ENCODE measurements at places on chromosomes 6 and 20.
A peak's percentile ranks its signal among the peaks of the same experiment; 100 is the strongest.

- DNase-seq, result no peak
These were observed 57.6 kb downstream of the TRERF1 start for GRCh38 chr6:42394151-42394550.

DNA sequence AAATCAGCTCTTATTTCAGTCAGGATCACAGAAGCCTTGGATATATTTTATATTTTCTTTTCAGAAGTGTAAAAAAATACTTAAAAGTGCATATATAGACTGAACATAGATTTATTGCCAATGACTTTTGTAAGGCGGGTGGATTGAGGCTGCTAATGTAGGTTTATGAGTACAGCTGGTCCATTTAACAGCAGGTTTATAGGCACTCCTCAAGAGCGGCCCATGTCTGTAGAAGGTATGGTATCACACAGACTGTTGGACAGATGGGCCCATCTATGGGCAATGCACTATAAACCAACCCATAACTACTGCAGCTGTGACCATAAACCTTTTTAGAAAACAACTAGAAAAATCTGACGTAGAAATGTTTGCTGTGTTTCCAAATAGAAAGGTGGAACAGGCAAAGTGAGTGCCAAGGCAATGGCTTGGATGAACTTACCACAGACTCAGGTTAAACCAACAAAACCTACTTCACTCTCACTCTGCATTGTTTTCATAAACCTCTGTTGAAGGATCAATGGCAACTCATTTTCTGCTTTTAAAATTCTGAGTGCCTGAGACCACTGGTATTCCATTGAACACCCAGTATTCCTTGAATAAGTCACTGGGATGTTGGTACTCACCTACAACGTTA lies 170.6 kb upstream of the EYA4 start:
- no peak for DNase-seq

DNA sequence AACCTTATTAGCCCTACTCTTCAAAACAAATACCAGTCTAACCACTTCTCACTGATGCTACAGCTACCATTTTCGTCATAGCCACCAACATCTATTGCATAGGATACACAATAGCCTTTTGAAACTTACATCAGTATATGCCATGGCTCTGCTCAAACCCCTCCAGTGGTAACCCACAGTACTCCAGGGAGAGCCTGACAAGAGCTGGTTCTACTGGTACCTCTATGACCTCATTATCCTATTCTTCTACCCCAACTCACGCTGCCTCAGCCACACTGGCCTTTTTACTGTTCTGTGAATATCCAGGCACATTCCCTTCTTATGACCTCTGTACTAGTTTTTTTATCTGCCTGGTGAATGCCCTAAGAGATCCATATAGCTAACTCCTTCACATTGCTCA lies 157.6 kb downstream of the ARHGAP18 start:
- DNase-seq, result no peak

GRCh38 chr20:14632906-14633305 lies 295.5 kb upstream of the FLRT3 start:
- DNase-seq, result no peak

GRCh38 chr6:133806382-133807140 lies 82.4 kb upstream of the TCF21 start:
- no peak for DNase-seq

DNA sequence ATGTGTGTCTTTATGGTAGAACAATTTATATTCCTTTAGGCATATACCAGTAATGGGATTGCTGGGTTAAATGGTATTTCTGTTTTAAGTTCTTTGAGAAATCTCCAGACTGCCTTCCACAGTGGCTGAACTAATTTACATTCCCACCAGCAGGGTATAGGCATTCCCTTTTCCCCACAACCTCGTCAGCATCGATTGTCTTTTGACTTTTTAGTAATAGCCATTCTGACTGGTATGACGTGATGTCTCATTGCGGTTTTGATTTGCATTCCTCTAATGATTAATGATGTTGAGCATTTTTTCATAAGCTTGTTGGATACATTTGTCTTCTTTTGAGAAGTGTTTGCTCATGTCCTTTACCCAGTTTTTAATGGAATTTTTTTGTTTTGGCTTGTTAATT lies 5.3 kb upstream of the TASP1 start:
- peak; percentile 51 for DNase-seq

DNA sequence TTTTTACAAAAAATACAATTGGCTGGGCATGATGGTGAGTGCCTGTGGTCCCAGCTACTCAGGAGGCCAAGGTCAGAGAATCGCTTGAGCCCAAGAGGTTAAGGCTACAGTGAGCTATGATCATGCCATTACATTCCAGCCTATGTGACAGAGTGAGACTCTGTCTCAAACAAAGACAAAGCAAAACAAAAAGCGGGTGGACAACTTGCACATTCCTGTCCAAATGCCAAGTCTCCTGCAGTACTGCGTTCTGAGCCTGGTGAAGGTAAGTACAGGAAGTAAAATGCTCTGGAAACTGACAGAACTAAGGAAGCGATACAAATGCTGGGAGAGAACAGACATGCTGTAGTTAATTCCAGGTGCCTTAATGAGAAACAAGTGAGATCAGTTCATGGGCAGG lies 20.4 kb upstream of the TMEM242 start:
- DNase-seq, result no peak

DNA sequence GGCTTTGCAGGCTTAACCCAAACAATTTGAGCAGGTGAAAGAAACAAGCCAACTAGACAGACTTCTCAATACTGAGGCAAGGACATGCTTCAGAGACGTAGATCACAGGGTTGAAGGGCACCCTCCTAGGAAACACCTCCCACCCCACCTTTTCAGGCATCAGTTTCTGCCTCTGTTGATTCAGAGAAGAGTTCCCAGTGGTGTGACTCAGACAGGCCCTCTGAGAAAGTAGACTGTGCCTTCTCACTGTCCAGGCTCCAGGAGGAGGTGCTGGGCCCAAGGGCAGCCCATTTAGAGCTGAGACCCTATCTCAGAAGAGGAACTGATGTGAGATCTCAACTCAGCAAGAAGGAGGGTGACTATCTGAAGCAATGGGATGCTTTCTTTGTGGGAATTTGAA lies 108.1 kb downstream of the FAM50B start:
- no peak for DNase-seq

DNA sequence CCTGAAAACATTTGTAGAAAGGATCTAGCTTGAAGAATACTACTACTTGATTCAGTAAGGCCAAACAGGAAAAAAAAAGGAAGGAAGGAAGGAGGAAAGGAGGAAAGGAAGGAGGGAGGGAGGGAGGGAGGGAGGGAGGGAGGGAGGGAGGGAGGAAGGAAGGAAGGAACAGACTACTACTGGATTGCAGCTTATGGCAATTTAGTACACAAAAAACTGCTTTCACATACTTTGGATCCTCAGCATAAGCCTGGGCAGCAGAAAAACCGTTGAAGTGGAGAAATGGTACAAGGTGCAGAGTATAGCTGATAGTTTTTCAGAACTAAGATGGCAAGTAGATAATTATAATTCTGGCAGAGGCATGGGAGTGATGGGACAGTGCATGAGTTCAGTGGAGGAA lies 201.6 kb downstream of the BTBD9 start:
- DNase-seq, result no peak

GRCh38 chr20:44106615-44107014 lies 80.4 kb downstream of the JPH2 start:
- no peak for DNase-seq

GRCh38 chr20:32804817-32805216 lies 14.9 kb upstream of the MAPRE1 start:
- DNase-seq, result no peak

GRCh38 chr20:3123542-3123941 lies 36.1 kb downstream of the FASTKD5 start:
- DNase-seq, result no peak

DNA sequence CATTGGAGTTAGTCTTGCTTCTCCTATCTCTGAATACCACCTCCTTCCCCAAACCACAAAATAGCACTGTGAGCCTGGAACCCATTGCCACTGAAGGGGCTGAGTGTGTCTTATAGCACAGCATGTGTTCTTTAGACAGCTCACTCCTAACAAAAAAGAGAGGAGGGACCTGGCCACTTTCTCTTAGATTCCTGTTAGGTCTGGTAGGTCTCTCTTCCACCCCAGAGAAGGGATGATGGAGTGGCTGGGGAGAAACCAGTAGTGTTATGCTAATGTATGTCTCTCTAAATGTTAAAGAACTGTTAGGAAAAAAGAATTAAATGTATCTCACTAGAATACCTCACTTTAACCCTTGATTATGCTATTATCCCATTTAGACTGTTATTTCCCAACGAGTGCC lies 340.3 kb downstream of the EPHA7 start:
- no peak for DNase-seq

GRCh38 chr20:14957402-14957801 lies 620.0 kb upstream of the FLRT3 start:
- DNase-seq, result no peak

DNA sequence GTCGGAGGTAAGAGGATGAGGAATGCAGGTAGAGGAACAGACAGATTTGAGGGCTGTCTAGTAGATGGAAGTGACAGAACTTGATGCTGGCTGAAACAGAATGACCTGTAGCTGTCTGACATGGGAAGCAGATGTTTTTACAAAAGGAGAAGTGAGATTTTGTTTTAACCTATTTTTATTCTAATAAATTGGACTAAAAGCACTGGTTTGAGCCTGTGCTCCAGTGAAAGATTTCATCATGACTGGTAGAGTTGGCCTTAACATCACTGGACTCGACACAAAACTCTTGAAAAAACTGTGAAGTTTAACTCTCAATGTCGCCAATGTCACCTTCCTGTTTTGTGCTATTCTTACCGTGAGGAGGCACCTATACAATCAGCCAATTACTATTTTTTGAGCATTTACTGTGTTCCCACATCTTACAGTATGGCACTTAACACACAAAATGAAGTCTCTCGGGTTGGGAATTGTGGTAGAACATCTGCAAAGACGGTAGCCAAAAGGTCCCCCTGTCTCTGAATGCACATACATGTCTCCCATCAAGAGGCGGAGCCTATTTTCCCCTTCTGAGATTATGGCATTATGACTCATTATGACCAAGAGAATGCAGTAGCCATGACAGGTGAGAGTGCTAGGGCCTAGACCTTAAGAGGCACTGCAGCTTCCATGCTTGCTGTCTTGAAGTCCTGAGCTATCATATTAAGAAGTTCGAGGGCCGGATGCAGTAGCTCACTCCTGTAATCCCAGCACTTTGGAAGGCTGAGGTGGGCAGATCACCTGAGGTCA lies 93.2 kb downstream of the FOXF2 start:
- DNase-seq, result no peak
